ENCODE measurements at places on chromosomes 11 and 22.

- no peak for DNase-seq
Observed at GRCh38 chr11:15662285-15662684, 547.6 kb downstream of the INSC start.

DNA sequence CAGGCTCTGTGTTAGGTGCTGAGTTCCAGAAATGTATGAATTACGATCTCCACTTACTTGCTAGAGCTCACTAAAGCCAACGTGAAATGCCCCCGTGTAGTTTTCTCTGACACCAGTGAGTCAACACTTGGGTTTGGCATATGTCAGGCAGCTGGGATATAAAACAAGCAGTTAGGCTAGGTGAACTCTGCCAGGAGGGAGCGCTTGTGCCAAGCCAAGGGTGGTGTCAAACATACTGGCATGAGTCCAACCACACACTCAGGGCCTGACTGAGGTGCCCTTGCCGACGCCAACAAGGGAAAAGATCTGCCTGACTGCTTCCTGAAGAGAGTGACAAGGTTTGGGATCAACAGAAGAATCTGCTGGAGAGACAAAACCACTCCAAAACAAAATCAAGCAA, 167.8 kb upstream of the NARS2 start:
- DNase-seq = no peak

- DNase-seq = peak; percentile 47
Observed at GRCh38 chr11:69138265-69138664, 17.5 kb upstream of the SMIM38 start.

- DNase-seq = no peak
Observed at GRCh38 chr22:39962071-39962470, 1.9 kb downstream of the TMA7B start.

- DNase-seq = no peak
Observed at GRCh38 chr22:34608540-34609115, 457.3 kb upstream of the ISX start.

DNA sequence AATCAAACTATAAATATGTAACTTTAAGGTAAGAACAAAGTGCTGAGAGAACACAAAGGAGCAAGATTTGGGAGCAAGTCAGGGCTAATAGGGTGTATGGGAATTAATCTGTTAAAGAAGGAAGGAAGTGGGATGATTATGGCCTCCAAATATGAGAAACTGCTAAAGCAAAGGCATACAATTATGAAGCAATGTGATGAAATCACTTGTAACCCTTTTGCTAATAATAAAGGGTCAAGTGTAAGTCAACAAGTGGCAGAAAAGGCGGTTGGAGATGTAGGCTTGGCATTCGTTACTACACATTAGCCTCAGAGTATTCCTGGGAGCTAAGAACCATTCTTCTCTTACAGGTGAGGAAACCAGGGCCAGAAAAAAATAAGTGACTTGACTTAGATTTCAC, 1002.3 kb upstream of the TENM4 start:
- no peak for DNase-seq

DNA sequence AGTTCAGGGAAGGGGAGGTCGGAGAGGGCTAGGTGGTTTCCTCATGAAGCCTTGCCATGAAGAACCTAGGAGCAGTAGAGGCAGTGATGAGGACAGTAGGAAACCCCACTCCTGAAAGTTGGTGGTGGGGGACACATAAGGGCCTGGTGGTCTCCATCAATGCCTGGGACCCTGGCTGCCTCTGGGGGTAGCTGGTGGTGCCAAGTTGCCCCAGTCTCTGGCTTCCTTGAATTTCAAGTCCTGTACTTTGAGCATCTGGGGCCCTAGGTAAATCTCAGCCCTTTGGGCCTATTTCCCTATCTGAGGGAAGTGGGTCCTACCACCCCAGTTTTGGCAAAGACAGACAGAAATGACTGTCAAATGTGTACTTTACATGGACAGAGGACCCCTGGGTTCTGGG, 28.1 kb downstream of the AMPD3 start:
- no peak for DNase-seq

- no peak for DNase-seq
Observed at GRCh38 chr11:107301878-107302277, 155.7 kb downstream of the CWF19L2 start.

DNA sequence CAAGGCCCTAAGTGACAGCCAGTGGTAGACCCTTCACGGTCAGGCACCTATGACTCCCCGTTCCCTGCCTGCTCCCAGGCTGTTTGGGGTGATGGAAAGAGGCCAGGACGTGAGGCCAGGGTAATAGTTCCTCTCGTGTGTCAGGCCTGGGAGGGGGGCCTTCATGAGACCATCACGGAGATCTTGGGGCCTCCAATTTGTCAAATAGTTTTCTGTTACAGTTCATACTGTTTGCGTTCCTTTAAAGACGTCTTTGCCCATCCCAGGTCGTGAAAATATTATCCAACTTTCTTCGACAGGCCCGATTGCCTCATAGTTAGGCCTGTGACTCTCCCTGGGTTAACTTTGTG, 62.2 kb upstream of the KCNQ1OT1 start:
- DNase-seq = no peak

- no peak for DNase-seq
Observed at GRCh38 chr22:50274771-50275170, 4.6 kb upstream of the MAPK11 start.

DNA sequence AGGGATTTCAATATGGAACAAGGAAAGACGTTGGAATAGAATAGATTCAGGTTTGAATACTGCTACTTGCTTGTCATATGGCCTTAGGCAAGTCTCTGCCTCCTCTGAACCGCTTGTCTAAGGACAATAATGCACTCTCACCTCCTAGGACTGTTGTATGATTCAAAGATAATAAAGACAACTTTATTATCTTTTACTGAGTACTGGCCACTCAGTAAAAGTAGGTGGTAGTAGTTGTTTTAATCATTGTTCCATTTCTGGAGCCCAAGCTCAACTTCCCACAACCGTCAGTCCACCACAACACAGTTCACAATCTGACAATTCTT, 134.2 kb downstream of the ME3 start:
- no peak for DNase-seq

DNA sequence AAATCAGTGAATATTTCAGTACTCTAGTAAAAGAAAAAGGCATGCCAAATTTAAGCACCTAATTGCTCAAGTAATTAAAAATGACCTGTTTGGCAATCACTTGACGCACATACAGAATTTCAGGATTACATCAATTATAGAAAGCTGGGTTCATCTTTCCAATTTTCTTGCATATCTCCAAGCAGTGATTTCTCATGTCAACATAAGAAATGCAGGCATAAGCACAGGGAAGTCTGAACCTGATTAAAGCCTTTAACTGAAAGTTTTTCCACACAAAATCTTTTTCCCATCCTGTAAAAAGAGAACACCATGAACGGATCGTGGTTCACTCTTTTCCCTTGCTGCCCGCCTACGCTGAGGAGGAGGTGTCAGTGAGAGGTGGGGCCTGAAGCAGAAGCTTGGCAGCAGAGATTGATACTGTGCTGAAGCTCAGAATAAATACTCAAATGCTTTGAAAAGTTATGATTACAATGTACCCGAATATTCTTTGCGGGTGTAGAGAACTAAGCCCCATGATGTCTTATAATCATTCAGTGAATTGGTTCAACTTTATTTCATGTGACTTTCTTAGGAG, 704.1 kb upstream of the CCDC90B start:
- DNase-seq = no peak

GRCh38 chr11:12787847-12788246, 113.6 kb downstream of the TEAD1 start:
- DNase-seq = no peak

DNA sequence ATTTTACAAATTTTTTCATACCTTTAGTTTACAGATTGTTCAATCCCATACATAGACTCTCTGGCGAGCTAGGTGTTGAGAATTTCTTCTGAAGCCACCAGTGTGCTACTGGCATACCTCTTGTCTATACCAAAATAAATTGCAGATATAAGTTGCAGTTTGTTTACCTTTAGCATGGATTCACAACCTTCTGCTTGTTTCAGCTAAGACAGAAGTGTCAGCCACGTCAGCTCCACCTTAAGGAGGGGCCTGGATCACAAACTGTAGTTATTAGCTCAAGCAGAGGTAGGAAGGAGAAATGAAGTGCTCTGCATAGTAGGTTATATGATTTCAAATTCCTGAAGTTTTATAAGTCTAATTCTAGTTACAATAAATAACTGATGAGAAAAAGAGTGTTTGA, at the start of gene NXPE4:
TSS of gene NXPE4 (minus strand) at position 216 of the 400 bp plus-strand sequence. CDS start 1,027 bp downstream, outside the sequence.
- DNase-seq = no peak

DNA sequence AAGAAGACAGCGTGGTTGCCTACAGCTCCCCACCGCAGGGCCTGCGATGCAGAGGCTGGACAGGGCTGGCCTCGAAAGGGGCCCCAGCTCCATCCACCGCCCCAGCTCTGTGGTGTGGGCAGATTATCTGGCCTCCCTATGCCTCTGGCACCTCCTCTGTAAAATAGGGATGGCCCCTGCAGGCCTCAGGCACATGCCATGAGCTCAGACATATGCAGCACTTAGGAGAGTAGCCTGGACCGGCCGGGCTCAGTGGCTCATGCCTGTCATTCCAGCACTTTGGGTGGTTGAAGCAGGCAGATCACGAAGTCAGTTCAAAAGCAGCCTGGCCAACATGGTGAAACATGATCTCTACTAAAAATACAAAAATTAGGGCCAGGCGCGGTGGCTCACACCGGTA, 7.4 kb downstream of the APOBEC3D start:
- DNase-seq = no peak

- DNase-seq = no peak
Observed at GRCh38 chr22:24685531-24686190, 82.7 kb downstream of the GGT1 start.

GRCh38 chr22:23769321-23769965, 1.7 kb upstream of the CHCHD10 start:
- no peak for DNase-seq

GRCh38 chr11:57506522-57506921, 9.0 kb downstream of the SLC43A1 start:
- no peak for DNase-seq

GRCh38 chr11:115197031-115197430, 307.2 kb downstream of the CADM1 start:
- DNase-seq = no peak

- no peak for DNase-seq
Observed at GRCh38 chr11:32435942-32436750, 807 bp upstream of the WT1 start.

- no peak for DNase-seq
Observed at GRCh38 chr22:33577862-33578411, 342.3 kb downstream of the LARGE1 start.

GRCh38 chr22:19875531-19876313, 21.0 kb upstream of the GNB1L start:
- DNase-seq = no peak

GRCh38 chr11:66274219-66274618, 3.8 kb upstream of the CNIH2 start:
- no peak for DNase-seq

DNA sequence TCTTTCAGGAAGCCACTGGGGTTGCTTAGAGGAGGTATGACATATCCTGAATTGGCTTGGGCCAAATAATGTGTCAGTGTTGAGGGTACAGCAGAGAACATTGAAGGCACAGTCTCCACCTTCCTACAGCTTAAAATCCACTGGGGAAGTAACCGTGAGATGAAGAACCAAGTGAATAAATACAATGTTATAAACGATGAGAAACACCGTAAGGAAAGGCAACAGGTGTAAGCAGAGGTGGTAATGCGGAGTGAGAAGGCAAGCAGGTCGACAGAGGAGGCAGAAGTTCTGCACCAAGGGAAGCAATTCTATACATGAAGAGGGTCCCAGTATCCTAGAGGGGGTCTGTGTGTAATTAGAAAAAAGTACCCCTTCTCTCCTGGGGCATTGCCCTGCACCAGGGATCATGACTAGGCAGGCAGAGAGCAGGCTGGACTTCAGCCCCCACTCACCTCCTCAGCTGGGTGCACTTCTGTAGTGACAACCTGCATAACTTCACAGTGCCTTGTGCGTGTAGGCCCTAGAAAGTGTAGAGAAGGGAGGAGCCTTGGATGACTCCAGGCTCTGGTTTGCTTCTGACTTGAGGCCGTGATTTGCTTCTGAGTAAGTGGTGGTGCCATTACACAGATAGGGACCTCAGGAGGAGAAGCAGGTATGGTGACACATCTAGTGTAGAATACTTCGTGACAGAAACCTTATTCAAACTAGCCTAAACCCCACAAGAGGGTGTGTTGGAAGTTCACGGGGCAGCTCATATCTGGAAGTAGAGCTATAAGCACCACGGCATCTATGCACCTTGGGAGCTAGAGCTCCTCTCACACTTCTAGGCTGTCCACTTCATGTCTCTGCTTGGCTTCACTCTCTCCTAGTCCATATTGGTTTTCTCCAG, 4.9 kb downstream of the MYOD1 start:
- DNase-seq = no peak

- no peak for DNase-seq
Observed at GRCh38 chr11:123218451-123218850, 23.4 kb upstream of the CLMP start.

DNA sequence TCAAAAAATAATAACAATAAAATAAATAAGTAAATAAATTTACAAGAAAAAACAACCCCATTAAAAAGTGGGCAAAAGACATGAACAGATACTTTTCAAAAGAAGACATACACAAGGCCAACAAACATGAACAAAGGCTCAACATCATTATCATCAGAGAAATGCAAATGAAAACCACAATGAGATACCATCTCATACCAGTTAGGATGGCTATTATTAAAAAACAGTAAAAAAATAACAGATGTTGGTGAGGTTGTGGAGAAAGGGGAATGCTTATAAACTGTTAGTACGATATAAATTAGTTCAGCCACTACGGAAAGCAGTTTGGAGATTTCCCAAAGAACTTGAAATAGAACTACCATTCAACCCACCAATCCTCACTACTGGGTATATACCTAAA, 44.6 kb downstream of the PRCP start:
- no peak for DNase-seq

DNA sequence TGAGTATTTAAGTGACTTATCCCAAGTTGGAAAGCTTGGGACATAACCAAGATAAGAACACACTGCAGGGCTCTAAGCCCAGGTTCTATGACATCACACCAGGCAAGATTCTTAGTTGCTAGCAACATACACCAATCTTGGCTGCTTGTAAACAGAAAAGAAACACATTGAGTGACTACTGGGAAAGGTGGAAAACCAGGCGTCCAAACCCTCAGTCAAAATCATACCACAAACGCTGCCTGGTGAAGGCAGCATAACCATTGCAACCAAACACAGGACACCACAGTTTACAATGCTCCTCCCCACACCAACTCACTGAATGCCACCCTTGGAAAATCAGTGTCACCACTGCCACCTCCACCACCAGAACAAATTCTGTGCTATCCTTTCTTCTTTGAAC, 379.9 kb downstream of the TTC28 start:
- no peak for DNase-seq

DNA sequence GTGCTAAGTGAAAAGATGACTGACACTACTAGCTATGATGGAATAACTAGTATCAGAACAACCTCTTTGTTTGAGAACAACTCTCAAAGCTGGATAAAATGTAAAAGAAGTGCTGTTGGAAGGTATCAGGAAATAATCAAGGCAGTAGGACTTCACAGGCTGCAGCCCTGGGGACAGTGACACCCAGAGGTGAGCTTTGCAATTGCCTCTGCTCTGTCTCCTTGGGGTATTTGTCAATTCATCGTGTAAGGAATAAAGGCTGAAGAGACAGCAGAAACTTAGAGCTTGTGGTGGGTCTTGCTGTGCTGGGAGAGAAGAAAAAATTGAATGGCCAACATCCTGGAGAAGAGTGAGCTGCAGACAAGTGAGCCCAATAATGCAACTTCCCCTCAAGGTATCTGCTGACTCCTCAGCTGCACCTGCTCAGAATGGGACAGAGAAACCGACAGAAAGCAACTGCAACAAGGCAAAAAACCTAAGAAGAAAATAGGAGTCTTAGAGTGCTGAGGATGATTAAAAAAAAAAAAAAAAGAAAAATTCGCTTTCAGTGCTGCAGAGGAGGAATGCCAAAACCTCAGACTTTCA, 141.1 kb downstream of the RCN1 start:
- DNase-seq = peak; percentile 17

GRCh38 chr11:34280945-34281872, 76.6 kb downstream of the ABTB2 start:
- DNase-seq = no peak

All from H54 (cell line).